Gastrocnemius medialis (tissue), 4 donors: ENCODE measurements at places on chromosomes 12 and 14. TPM values are rescaled to one million over a fixed set of nuclear protein-coding genes. Genes with fewer than 3 reads are reported as not detected.

DNA sequence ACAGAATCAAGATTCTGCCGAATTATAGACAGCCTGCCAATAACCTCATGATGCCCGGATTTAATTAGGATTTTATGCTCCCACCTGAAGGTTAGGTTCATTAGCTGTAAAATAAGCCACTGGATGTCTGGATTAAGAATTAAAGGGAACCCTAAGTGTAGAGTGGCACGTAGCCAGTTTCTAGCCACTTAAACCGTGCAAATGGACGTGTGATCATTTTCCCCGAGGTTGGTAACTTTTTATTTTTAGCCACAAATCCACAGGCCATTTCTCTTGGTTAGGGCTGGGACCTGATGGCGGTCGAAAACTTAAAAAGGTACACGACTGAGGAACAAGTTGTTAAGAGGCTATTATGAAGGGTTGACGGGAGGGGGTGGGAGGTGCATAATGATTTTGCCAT is 127.3 kb upstream of the TMPO start:
- no peak for DNase-seq

DNA sequence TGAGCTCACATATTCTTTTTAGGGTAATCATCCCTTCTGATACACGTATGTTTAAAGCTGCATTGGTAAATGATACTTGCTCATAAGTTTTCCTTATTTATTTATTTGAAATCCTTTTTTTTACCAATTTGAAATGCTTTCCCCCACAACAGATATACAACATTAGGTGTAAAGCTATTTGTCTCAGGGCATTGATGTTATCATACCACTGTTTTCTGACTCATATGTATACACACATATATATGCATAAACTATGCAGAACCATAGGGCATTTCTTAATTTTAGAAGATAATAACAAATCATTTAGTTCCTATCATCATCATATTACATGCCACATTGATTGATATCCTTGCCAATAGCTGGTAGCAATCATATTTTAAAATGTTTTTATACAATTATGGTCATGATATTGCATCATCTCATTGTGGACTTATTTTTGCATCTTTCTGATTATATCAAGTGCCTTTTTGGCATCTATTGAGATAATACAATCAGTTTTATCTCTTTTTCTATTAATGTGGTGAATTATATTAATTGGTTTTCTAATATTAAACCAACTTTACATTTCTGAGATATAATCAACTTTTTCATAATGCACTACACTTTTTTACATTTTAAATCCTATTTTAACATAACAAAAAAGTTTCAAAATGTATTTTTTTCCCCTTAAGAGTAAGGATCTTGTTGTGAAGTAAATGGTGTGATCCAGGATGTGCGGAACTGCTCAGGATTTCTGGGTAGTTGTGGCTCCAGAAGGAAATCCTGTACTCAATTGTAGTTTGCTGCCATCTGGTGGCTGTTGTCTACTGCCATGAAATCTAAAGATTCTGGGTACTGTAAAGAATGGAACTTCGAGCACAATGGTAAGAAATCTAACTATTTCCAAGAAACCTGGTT is 16.7 kb downstream of the OR9K2 start:
- DNase-seq, result no peak

ZCCHC8 gene
- total RNA-seq, result 12.1 TPM

DNA sequence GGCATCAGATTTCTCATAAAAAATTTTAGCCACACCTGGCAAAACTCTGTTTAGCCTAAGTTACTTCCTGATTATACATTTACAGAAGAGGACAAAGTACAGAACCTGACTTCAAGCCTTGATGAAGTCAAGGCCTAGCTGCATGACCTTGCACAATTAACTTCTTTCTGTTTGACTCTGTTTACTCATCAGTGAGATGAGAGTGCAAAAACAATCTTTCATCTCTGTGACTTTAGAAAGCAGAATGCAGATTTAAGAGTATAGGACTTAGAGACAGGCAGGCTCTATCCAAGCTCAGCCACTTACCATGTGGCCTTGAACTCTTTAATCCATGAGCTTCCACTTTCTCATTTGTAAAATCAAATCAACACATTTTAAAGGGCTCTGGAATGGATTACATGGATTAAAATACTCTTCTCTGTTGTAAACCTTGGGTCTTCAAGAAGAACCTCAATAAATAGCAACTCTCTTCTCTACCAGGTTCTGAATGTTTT is 1178.9 kb downstream of the FLRT2 start:
- no peak for DNase-seq

ANKRD33 gene
- not detected for total RNA-seq

GPR84 gene
- total RNA-seq, result not detected

SLC25A47 gene
- 1.3 TPM for total RNA-seq

DNA sequence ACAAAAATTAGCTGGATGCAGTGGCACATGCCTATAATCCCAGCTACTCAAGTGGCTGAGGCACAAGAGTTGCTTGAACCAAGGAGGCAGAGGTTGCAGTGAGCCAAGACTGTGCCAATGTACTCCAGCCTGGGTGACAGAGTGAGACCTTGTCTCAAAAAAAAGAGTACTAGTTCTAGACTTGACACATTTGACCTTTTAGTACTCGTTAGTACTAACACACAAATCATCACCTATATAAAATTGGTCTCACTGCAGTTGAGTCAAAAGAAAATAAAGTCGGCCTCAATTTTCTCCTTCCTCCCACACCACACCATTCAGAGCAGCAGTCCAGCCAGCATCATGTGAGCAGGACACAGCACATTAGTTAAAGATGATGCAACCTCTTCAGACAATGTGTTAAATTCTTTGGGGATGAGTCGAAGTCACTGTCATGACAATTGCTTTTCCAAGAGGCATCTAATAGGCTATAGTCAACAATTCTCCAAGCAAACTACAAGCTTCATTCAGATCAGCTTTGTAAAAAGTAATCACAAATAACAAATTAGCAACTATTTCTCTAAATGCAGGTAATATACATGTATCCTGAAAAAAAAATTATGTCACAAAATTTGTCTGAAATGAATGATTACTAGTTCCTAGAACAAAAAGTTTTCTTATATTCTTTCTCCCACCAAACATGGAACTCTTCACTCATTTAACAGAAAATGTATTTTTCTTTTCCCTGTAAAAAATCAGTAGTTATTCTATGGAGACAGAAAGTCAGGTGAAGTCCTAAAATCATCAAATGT is 55.6 kb downstream of the CLIP1 start:
- DNase-seq, result peak; percentile 85
